ENCODE measurements at places on chromosomes 4 and X.

DNA sequence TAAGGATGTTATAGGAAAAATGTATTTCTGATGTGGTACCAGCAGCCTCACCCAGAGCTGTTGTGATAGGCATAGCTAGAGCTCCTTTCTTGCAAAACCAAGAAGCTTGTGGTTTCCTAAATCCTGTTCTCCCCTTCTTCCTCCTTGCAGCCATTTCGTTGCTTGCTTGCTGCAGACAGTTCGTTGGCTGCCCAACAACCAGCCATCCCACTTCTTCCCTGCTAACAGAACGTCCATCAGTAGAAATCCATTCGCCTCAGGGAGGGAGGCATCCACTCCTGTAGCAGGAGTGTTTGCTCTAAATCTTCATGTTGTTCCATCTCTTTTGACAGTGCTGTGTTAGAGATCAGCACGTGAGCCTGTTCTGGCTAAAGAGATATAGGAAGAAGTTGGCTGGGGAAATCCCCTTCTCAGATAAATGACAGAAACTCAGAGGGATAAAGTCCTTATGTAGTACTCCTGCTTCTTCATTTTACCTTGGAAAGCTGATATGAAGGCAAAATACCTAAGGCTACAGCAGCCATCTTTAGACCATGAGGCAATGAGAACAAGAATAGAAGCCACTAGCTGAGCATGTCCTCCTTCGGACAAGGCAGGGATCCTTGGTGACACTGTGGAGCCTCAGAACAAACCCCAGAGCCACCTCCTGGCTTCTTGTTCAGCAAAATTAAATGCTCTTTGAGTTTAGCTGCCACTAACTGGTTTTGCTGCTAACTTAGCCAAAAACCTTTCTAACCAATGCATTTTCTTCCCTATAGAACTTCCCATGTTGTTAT lies 68.4 kb upstream of the RELL1 start:
- no peak for DNase-seq

- no peak for DNase-seq
Observed at GRCh38 chr4:71009086-71009485, 15.6 kb downstream of the DCK start.

GRCh38 chr4:21656832-21657231 lies 291.7 kb downstream of the KCNIP4 start:
- DNase-seq = no peak

DNA sequence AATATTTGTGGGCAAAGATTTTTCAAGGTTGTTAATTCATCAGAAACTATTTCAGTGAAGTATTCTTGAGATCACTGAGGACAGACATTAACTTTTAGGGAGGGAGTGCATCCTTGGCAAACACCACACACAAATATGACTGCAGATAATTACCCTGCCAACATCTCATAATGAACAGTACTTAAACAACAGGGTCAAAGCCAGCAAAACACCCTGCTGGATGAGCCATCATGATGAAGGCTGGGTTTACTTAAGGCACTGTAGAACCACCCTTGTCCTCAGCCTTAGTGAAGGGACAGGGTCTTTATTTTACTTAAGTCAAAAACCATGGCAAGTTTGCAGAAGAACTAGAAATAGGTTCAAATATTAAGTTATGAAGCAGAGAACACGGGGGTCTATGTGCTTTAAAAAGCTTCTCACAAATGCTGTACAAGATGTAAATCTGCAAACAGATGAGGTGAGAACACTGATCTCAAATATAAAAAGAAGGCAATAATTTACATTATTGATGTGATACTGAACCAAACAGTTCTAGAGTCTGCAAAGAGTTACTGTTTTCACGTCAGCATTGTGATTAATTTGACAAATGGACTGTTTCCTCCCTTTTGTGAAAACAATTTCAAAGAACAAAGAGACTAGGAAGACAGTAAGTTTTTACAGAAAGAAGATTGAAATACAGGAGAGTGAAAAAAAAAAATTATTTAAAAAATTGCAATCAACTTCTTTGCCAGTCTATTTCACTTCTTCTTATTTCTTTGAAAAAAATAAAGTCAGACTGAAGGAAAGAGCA lies 28.2 kb downstream of the TAPT1 start:
- no peak for DNase-seq

DNA sequence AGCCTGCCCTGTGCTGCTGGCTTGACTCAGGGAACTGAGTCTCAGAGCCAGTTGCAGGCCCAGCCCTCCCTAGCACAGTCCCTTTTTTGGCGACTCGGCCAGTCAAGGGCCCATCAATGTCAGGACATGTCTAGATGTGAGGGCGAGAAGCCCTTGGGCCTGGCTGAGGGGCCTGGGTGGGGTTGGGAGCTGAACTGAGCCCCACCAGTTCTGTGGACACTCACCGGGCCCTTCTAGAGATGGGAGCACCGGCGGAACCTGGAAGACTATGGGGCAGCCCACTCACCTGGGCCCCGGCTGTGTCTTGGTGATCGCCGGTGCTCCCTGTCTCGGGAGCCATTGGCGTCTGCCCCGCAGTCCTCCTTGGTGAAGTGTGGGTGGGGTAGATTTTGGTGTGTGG lies 245.9 kb downstream of the AFAP1 start:
- DNase-seq = no peak

GRCh38 chr4:145843639-145844038 lies 95.0 kb downstream of the ZNF827 start:
- DNase-seq = no peak

DNA sequence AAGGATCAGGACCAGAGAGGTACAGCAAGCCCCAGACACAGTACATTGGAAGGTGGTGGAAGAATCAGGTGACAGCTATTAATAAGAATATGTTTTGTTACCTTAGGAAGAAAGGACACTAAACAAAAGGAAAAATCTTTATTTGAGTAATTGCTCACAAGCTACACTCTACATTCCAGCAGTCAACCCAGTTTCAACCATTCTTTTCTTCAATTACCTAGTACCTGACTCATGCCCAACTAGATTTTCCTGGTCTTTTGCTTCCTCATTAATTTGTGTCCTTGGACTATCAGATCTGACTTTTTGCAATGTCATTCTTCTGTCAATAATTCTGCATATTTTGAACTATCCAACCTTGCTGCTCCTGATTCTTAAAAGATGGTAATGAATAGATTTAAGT lies 22.5 kb upstream of the GLRA2 start:
- no peak for DNase-seq

All from NCI-H524 treated with DMSO at 0.1 percent for 48 hours (cell line).